Psoas muscle (tissue), 8 donors: ENCODE measurements at places on chromosomes 16 and 17. TPM values are rescaled to one million over a fixed set of nuclear protein-coding genes. Genes with fewer than 3 reads are reported as not detected.

GRCh38 chr16:316741-317464, 33.9 kb downstream of the PDIA2 start:
- H3K27ac ChIP-seq, result no peak overlapping the region
- H3K36me3 ChIP-seq, result peaks cover 36% of the 10 kb centered on the region
- no peak for DNase-seq
- H3K4me3 ChIP-seq, result no peak overlapping the region

- DNase-seq, result no peak
- H3K4me3 ChIP-seq, result no peak overlapping the region
- no peaks in the 10 kb centered on the region for H3K36me3 ChIP-seq
- H3K27me3 ChIP-seq, result peaks cover 2% of the 10 kb centered on the region
Observed at GRCh38 chr17:8894202-8894671, 26.8 kb upstream of the PIK3R6 start.

- DNase-seq, result no peak
- H3K4me3 ChIP-seq, result no peak overlapping the region
- H3K36me3 ChIP-seq, result no peaks in the 10 kb centered on the region
- H3K27me3 ChIP-seq, result no peaks in the 10 kb centered on the region
- H3K27ac ChIP-seq, result no peak overlapping the region
- H3K4me1 ChIP-seq, result no peaks in the 10 kb centered on the region
Observed at GRCh38 chr17:73765824-73766563, 121.7 kb upstream of the SDK2 start.

Gene HLF
- total RNA-seq, result 3.7 TPM

Gene PRR11
- 1.0 TPM for total RNA-seq

Gene RHOT1
- total RNA-seq, result 33.2 TPM
